ENCODE measurements at places on chromosomes 5 and 9.

GRCh38 chr5:83577036-83577636 lies 105.6 kb downstream of the VCAN start:
- DNase-seq: no peak

GRCh38 chr9:85298499-85298898 lies 443.3 kb downstream of the AGTPBP1 start:
- DNase-seq: no peak

- peak; percentile 61 for DNase-seq
Measured at GRCh38 chr5:1633605-1634336, 110.0 kb upstream of the LPCAT1 start.

DNA sequence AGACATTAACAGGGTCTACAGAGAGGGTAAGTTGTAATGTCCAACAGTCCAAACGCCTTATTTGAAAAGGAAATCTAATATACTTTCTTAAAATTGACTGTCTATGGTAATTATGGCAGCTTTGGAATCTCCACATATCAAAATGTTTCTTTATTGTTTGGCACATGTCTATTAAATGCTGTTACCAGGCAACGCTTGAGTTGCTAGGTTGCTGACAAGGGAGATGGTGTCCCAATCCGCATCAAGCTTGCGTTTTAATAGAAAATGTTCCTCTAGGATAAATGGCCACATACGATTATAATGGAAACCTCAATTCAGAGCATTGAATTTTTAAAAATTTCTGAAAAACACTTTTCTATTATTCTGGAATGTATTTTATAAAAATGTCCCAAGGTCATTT lies 9.2 kb downstream of the ANXA1 start:
- no peak for DNase-seq

DNA sequence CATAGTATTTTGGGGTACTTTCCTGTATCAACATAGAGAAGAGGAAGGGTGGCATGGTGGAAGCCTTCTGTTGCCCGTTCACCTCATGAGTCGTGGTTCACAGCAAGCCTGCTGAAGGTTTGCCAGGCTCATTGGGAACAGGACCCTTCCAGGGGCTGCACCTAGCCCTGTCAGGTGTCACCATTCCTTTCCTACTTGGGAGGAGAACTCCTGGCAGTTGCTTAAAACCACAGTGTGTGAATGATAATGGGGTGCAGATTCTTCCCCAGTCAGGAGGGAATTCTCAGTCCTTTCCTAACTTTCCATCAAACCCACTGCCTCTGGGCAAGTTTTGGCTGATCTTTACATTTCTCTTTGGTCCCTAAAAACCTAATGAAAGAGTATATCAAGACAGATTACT lies 99.4 kb upstream of the CTNND2 start:
- DNase-seq: no peak
